H7 (cell line): ENCODE measurements at places on chromosomes 3 and 15.

- peak; percentile 68 for DNase-seq
Observed at GRCh38 chr3:27483117-27484014, 818 bp downstream of the SLC4A7 start.

GRCh38 chr3:59772416-59773408 lies 722.9 kb upstream of the CFAP20DC start:
- no peak for DNase-seq

DNA sequence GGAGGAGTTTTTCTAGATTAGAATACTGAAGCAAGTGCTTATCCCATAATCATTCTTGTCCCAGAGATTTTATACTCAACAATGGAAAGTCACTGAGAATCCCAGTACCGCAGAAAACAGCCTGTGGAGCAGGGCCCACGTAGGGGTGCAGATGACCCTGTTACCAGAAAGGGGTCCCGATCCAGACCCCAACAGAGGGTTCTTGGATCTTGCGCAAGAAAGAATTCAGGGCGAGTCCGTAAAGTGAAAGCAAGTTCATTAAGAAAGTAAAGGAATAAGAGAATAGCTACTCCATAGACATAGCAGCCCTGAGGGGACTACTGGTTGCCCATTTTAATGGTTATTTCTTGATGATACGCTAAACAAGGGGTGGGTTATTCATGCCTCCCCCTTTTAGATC lies 2.6 kb downstream of the GCNT3 start:
- no peak for DNase-seq

GRCh38 chr15:57183041-57183440 lies 193.3 kb upstream of the CGNL1 start:
- DNase-seq, result no peak

- no peak for DNase-seq
Observed at GRCh38 chr3:47424434-47425382, 43.9 kb downstream of the PTPN23 start.

GRCh38 chr3:28982906-28983305 lies 298.0 kb upstream of the RBMS3 start:
- no peak for DNase-seq

DNA sequence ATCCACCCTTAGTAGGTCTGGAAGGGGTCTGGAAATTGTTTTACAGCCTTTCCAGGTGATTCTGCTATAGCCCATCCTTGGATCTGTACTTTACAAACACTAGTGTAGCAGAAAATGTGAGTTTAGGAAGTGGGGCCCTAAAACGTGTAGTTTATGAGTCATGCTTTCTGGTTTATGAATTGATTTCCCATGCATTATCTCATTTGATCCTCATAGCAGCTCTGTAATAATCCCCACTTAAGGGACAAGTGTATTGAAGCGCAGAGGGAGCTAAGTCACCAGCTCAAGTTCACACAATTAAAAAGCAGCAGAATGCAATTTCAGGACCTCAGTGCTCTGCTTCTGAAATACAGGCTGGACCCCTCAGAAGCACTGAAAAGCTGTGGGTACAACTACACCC lies 22.7 kb upstream of the STARD5 start:
- no peak for DNase-seq

- no peak for DNase-seq
Observed at GRCh38 chr3:113983544-113983943, 35.7 kb downstream of the ZDHHC23 start.

- peak; percentile 9 for DNase-seq
Observed at GRCh38 chr3:148379763-148380382, 317.8 kb upstream of the AGTR1 start.
